Frontal cortex (tissue), 4 donors: ENCODE measurements at places on chromosomes 4 and X. TPM values are rescaled to one million over a fixed set of nuclear protein-coding genes. Genes with fewer than 3 reads are reported as not detected.

- no peak for DNase-seq
Observed at GRCh38 chrX:9582956-9583355, 118.1 kb downstream of the TBL1X start.

GRCh38 chr4:81227968-81228367, 12.9 kb upstream of the PRKG2 start:
- DNase-seq, result no peak

DNA sequence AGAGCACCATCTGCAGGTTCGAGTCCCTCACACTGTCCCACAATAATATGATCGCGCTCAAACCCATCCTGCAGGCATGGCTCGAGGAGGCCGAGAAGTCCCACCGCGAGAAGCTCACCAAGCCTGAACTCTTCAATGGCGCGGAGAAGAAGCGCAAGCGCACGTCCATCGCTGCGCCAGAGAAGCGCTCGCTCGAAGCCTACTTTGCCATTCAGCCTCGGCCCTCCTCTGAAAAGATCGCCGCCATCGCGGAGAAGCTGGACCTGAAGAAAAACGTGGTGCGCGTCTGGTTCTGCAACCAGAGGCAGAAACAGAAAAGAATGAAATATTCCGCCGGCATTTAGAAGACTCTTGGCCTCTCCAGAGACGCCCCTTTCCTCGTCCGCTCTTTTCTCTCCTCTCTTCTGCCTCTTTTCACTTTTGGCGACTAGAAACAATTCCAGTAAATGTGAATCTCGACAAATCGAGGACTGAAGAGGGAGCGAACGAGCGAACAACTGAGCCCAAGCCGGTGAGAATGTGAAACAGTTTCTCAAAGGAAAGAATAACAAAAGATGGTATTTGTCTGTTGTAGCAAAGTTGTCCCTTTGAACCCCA, 1.9 kb downstream of the POU4F2 start:
- no peak for DNase-seq

DNA sequence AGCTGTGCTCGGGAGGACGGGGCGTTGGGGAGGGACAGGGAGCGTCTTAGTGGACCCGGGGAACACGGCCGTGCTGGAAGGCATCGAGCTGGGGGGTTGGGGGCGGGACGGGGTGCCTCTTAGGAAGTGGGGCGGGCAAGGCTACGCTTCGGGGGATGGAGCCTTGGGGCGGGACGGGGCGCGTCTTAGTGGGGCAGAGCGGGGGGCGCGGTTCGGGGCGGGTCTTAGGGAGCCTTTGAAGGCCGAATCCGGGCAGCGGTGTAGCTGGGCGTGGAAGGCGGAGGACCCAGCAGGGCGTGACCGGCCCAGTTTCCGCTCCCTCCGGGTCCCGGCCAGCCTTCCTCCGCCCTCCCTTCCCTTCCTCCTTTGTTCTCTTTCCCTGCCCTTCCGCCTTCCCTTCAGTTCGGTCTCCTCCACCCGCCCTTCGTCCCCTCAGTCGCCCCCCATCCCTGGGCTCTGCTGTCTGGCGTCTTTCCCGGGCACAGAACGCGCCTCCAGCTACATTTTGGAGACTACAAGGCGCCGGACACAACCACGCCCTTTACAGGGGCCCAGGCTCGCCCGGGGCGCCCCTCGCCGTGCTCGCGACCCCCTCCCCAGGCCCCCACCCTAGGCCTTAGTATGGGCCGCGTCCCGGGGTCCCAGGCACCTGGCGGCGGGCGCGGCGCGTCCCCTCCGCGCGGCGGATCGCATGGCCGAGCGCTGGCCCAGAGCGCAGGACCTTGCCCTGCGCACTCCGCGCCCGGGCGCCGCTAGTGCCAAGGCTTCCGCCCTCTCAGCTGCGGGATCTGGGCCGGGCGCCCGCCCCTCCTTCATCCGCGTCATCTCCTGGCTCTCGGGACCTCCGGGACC, at the start of gene ARSD:
ARSD (minus strand) TSS at position 757 of the 852 bp plus-strand sequence; CDS start at position 693, 64 bp downstream.
- peak; percentile 60 for DNase-seq

GRCh38 chrX:20271730-20272129, 5.0 kb upstream of the RPS6KA3 start:
- DNase-seq, result no peak

The CWH43 gene
- total RNA-seq, result not detected

The TCEAL6 gene
- 9.4 TPM for total RNA-seq

The IL3RA gene
- 1.2 TPM for total RNA-seq
